ENCODE measurements at places on chromosomes 1 and 21. TPM values are rescaled to one million over a fixed set of nuclear protein-coding genes. Genes with fewer than 3 reads are reported as not detected.

The KCNA2 gene
- not detected for polyA plus RNA-seq

The FOXD2 gene
- polyA plus RNA-seq = 0.20 TPM

- H3K27me3 ChIP-seq = no peaks in the 10 kb centered on the region
- no peak overlapping the region for H3K27ac ChIP-seq
- no peaks in the 10 kb centered on the region for H3K4me1 ChIP-seq
- H3K4me3 ChIP-seq = no peak overlapping the region
- H3K36me3 ChIP-seq = no peaks in the 10 kb centered on the region
Measured at GRCh38 chr1:218507355-218508002, 162.3 kb downstream of the TGFB2 start.

- H3K27ac ChIP-seq = no peak overlapping the region
- peaks cover 3% of the 10 kb centered on the region for H3K4me1 ChIP-seq
- peaks cover 4% of the 10 kb centered on the region for H3K27me3 ChIP-seq
- no peaks in the 10 kb centered on the region for H3K36me3 ChIP-seq
- no peak for DNase-seq
Measured at GRCh38 chr1:226433341-226433720, 25.4 kb upstream of the PARP1 start.

DNA sequence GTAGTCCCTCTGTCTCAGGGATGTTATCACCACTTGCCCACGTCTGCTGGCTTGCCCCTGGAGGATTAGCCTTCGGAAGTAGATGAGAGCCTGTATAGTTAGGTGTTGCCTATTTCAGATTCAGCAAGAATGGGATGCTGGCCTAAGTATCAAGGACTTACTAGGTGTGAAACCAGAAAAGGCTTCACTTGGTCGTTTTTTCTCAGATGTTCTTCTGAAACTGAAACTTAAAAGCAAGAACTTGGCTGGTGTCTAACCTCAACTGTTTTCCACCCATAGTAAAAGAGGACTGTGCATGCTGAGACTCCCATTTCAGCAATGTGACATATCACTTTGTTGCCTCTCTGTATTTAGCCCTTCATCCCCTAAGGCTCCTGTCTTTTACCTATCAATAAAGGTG, 67.0 kb upstream of the LRRC53 start:
- H3K4me3 ChIP-seq = no peak overlapping the region
- peak; percentile 65 for DNase-seq
- peaks cover 6% of the 10 kb centered on the region for H3K4me1 ChIP-seq
- H3K27me3 ChIP-seq = no peaks in the 10 kb centered on the region
- no peak overlapping the region for H3K27ac ChIP-seq
- no peaks in the 10 kb centered on the region for H3K36me3 ChIP-seq

GRCh38 chr1:100747771-100748170, 28.2 kb downstream of the VCAM1 start:
- H3K27me3 ChIP-seq = no peaks in the 10 kb centered on the region
- no peaks in the 10 kb centered on the region for H3K4me1 ChIP-seq
- no peak for DNase-seq
- H3K4me3 ChIP-seq = no peak overlapping the region

DNA sequence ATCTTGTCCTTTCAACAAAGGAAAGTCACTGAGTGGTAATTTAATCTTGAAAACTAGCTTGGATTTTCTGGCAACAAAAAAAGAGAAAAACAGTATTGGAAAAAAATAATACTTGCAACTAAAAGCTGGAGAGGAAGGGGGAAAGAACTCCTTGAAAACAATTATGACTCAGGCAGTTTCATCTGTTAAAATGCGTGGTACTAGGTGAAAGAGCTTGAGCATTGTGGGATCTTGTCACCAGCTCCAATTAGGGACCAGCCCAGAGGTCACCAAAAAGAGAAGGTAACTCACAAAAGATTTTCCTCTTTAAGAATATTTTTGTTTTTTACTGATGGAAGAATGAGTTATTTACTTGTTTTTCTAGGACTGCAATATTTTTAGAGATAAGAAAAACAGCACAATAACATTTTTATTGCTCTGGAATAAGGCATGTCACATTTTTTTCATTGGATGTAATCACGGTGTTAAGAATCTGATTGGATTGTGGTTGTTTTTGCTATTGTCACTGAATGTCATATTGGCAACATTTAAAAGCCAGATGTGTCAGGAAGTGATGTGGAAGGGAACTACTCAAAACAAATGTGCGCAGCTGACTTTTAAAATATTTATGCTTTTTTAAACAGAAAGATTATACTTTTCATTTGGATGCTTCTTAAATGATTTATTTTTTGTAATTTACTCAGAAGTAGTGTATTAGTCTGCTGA, 78.5 kb upstream of the ADAMTS5 start:
- H3K36me3 ChIP-seq = no peaks in the 10 kb centered on the region
- H3K27ac ChIP-seq = no peak overlapping the region
- no peaks in the 10 kb centered on the region for H3K27me3 ChIP-seq
- no peaks in the 10 kb centered on the region for H3K4me1 ChIP-seq
- no peak for DNase-seq

- no peak for DNase-seq
- no peaks in the 10 kb centered on the region for H3K27me3 ChIP-seq
- H3K4me3 ChIP-seq = no peak overlapping the region
- H3K36me3 ChIP-seq = no peaks in the 10 kb centered on the region
- no peaks in the 10 kb centered on the region for H3K4me1 ChIP-seq
Measured at GRCh38 chr1:73411479-73411878, 786.5 kb downstream of the LRRIQ3 start.

GRCh38 chr1:199302554-199302953, 663.7 kb downstream of the PTPRC start:
- H3K4me1 ChIP-seq = no peaks in the 10 kb centered on the region
- DNase-seq = no peak
- H3K27me3 ChIP-seq = no peaks in the 10 kb centered on the region

The ATP1A4 gene
- polyA plus RNA-seq = 0.63 TPM

DNA sequence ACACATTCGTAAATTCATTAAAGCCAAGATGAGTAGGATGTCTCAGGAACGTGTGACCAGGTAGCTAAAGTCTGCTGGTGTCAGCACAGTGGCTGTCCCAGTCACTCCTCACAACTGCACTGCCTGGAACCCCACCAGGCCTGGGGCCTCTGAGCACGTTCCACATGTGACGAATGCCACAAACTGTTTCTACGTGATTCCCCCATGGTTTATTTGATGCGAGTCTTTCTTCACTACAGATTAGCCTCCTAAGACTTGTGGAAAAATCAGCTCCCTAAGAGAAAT, 33.2 kb downstream of the PRDM15 start:
- H3K4me3 ChIP-seq = no peak overlapping the region
- peaks cover 4% of the 10 kb centered on the region for H3K4me1 ChIP-seq
- H3K36me3 ChIP-seq = peaks cover 30% of the 10 kb centered on the region
- H3K27me3 ChIP-seq = no peaks in the 10 kb centered on the region
- no peak for DNase-seq

DNA sequence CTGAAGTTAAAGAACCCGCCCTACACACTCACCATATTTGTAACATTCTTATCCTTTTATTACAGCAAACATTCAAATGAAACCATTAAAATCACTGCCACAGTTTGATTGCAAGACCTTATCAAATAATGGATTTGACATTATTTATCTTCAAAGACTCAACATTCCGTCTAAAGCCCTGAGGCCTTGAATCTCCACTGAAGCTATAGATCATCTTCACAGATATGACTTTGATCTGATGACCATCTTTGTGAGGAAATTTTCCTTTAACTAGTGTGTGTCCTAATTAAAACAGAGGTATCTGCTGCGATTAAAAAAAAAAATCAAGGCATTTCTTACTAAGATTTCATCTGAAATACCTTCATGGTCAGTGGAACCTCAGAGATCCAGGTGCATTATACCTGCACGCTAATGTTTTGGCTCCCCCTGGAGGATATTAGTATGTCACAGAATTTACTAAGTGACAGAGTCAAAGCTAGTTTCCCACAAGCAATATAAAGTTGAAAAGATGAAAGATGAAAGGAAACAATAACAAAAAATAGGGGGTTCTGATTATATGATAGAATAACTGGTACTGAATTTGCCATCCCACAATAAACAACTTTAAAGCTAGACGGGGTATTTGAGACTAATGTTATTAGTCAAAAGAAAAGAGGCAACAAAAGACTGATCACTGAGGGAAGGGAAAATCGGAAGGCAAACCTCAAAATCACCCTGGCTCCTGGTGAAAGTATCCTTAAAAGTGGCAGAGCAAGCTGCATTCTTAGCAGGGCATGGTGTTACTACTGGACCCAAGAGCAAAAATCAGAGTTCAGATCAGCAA, 923.4 kb downstream of the NCAM2 start:
- H3K27ac ChIP-seq = no peak overlapping the region
- no peaks in the 10 kb centered on the region for H3K36me3 ChIP-seq
- no peak overlapping the region for H3K4me3 ChIP-seq
- DNase-seq = no peak

GRCh38 chr1:234244482-234244881, 128.8 kb upstream of the COA6 start:
- H3K4me3 ChIP-seq = 0 out of 2 replicates have a peak overlapping the region, but pooled peaks have one; percentile 18
- H3K36me3 ChIP-seq = no peaks in the 10 kb centered on the region
- peaks cover 44% of the 10 kb centered on the region for H3K4me1 ChIP-seq
- DNase-seq = peak; percentile 40
- H3K27me3 ChIP-seq = no peaks in the 10 kb centered on the region

The AIDA gene
- 21.5 TPM for polyA plus RNA-seq

The PRAMEF7 gene
- polyA plus RNA-seq = not detected

DNA sequence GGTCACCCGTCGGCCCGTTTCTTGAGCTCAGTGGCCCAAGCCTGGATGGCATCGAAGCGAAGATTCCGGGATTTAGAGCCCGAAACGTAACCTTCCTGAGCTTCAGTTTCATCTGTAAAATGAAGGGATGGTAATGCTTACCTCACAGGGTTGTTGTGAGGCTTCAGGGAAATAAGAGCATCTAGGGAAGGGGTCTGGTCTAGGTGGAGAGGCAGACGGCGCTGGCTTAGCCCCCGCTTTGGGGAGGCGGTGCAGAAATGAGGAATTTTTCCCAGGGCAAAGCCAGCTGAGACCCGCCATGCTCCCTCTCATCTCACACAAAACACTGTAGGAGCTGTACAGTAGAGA, 717 bp upstream of the MYCL start:
- no peaks in the 10 kb centered on the region for H3K36me3 ChIP-seq
- H3K4me3 ChIP-seq = peak overlapping the region; percentile 77
- no peak for DNase-seq
- H3K27me3 ChIP-seq = peaks cover 10% of the 10 kb centered on the region
- peaks cover 7% of the 10 kb centered on the region for H3K4me1 ChIP-seq

DNA sequence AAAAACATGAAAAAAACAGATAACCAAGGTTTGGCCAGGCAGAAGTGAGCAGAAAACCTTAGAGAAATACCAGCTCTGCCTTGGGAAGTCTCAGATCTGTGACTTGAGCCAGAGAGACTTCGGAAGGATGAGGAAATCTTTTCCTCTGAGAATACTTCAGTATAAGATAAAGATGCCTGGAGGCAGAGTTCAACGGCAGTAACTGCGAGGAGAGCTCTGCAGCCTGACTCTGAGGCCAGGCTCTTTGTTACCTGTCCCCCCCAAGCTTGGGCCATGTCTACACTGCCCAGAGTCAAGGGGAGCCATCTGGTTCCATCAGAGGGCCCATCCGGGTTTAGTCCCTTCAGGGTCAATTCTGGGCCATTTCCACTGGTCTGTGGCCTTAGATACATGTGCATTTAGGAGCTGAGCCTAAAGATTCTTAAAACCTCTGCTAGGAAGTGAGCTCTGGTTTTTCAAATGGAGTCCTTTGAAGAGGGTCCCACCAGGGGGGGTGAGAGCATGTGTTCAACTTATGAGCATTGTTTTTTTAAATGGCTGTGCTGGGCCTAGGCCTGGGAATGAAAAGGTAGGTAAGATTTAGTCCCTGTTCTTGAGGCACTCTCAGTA, 8.7 kb downstream of the KIRREL1 start:
- no peak overlapping the region for H3K27ac ChIP-seq
- no peak for DNase-seq
- no peaks in the 10 kb centered on the region for H3K4me1 ChIP-seq
- no peak overlapping the region for H3K4me3 ChIP-seq

DNA sequence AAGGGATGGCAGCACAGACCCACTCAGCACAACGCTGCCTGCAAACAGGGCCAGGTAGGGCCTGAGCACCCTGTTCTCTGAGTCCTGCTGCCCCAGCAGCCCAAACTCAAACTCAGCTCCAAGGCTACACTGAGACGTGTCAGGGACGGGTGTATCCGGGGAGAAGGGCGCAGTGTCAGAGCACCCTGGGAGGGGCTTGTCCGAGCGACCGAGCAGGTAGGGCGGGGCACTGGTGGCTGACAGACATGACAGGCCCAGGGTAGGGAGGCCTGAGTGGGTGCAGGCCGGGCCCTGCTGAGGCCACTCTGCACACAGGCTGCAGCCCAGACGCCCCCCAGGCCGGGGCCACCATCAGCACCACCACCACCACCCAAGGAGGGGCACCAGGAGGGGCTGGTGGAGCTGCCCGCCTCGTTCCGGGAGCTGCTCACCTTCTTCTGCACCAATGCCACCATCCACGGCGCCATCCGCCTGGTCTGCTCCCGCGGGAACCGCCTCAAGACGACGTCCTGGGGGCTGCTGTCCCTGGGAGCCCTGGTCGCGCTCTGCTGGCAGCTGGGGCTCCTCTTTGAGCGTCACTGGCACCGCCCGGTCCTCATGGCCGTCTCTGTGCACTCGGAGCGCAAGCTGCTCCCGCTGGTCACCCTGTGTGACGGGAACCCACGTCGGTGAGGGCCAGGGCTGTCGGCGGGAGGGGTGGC, 5.5 kb downstream of the SCNN1D start:
- no peaks in the 10 kb centered on the region for H3K4me1 ChIP-seq
- no peaks in the 10 kb centered on the region for H3K27me3 ChIP-seq
- no peak overlapping the region for H3K4me3 ChIP-seq
- no peak for DNase-seq
- H3K27ac ChIP-seq = no peak overlapping the region
- no peaks in the 10 kb centered on the region for H3K36me3 ChIP-seq

GRCh38 chr1:22089787-22090186, 37.3 kb downstream of the CDC42 start:
- H3K27me3 ChIP-seq = no peaks in the 10 kb centered on the region
- H3K27ac ChIP-seq = peak overlapping the region; percentile 29
- peaks cover 22% of the 10 kb centered on the region for H3K36me3 ChIP-seq
- H3K4me3 ChIP-seq = no peak overlapping the region
- H3K4me1 ChIP-seq = peaks cover 27% of the 10 kb centered on the region

GRCh38 chr1:103109311-103109920, 1.1 kb upstream of the COL11A1 start:
- no peaks in the 10 kb centered on the region for H3K4me1 ChIP-seq
- no peak overlapping the region for H3K4me3 ChIP-seq
- H3K27me3 ChIP-seq = peaks cover 9% of the 10 kb centered on the region
- H3K36me3 ChIP-seq = no peaks in the 10 kb centered on the region
- no peak for DNase-seq

- no peaks in the 10 kb centered on the region for H3K4me1 ChIP-seq
- no peaks in the 10 kb centered on the region for H3K27me3 ChIP-seq
- no peak overlapping the region for H3K4me3 ChIP-seq
- H3K27ac ChIP-seq = no peak overlapping the region
Measured at GRCh38 chr1:99496067-99496466, 149.8 kb upstream of the PALMD start.

Measured in GM12878 (cell line).